Stimulated activated CD4-positive, alpha-beta T cell treated with anti-CD3 and anti-CD28 coated beads, Interleukin-2, amount 100 ng/mL, for 24 hours (primary cell): ENCODE measurements at places on chromosomes 6 and 20.

- DNase-seq = no peak
These were observed 27.9 kb downstream of the FIG4 start for GRCh38 chr6:109718991-109719390.

DNA sequence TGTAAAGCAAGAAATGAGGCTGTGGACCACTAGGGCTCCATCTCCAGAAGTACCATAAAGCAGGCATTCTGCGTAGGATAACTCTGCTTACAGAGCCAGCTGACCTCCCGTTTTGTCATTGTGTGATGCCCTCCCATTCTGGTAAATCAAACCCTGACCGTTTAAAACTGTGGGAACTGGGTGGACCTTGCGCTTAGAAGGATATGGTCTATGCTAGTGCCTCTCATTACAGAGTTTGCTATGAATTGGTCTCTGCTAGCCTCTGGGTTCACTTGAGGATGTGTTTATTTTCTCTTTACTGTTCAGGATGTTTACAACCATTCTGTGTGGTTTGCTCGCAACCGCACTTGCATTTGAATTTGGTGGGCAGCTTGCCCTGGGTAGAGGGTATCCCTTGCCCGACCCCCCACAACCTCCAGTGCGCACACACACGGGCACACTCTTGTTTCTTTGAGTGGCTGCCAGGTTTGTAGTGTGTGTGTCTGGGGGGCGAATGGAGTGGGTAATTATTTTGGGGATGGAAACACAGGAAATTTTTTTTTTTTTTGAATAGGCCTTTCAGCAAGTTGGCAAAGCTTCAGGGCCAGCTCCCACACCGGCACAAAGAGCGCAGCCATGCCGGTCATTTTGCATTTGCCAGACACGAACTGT, 198.3 kb downstream of the JARID2 start:
- DNase-seq = no peak

- DNase-seq = no peak
These were observed 298.5 kb downstream of the BMP7 start for GRCh38 chr20:56967916-56968315.

DNA sequence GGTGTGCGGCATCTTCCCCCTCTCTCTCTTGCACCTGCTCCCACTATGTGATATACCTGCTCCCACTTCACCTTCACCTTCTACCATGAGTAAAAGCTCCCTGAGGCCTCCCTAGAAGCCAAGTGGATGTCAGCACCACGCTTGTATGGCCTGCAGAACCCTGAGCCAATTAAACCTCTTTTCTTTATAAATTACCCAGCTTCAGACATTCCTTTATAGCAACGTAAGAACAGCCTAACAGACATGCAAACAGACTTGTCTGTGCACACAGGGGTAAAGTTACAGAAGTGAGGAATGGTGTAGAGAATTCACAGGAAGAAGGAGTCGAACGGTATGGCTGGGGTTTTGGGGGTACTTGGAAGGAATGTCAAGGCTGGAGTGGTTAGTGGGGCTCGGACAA, 14.8 kb upstream of the TGM2 start:
- DNase-seq = no peak

DNA sequence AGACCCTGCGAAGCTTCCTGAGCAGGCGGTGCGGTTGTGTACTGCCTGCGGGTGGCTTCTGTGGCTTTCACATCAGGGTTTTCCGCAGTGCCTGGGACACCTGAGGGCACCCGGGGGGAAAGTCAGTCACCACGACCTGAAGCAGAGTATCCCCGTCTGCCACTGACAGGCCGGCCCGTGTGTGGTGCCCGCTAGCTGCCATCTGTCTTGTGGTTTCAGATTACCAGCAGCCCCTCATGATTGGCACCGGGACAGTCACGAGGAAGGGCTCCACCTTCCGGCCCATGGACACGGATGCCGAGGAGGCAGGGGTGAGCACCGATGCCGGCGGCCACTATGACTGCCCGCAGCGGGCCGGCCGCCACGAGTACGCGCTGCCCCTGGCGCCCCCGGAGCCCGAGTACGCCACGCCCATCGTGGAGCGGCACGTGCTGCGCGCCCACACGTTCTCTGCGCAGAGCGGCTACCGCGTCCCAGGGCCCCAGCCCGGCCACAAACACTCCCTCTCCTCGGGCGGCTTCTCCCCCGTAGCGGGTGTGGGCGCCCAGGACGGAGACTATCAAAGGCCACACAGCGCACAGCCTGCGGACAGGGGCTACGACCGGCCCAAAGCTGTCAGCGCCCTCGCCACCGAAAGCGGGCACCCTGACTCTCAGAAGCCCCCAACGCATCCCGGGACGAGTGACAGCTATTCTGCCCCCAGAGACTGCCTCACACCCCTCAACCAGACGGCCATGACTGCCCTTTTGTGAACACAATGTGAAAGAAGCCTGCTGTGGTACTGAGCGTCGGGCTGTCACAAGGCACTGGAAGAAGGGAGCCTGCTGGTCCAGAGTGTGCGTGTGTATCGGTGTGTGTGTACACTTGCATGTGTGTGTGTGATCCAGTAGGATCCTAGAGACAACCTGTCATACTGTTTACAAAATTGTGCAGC, 54.4 kb downstream of the GOPC start:
- peak; percentile 45 for DNase-seq

DNA sequence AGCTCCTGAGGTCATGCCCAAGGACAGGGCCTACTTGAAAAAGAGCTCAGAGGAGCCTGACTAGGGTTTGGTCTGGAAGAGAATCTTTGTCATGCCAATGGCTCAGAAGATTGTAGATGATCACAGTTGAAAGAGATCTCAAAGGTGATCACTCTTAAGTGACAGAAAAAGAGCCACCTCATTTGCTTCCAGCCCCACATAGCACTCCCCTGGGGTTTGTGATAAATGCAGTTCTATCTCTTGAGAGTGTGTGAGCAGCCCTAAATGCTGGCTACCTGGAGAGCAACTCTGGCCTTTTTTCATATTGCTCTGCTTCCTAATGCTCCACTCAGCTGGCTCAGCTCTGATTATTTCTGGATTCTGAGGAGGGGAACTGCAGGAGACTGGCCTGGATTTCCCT, 39.3 kb downstream of the KLHL32 start:
- no peak for DNase-seq

GRCh38 chr6:28553986-28554881, 28.6 kb downstream of the GPX5 start:
- DNase-seq = no peak

DNA sequence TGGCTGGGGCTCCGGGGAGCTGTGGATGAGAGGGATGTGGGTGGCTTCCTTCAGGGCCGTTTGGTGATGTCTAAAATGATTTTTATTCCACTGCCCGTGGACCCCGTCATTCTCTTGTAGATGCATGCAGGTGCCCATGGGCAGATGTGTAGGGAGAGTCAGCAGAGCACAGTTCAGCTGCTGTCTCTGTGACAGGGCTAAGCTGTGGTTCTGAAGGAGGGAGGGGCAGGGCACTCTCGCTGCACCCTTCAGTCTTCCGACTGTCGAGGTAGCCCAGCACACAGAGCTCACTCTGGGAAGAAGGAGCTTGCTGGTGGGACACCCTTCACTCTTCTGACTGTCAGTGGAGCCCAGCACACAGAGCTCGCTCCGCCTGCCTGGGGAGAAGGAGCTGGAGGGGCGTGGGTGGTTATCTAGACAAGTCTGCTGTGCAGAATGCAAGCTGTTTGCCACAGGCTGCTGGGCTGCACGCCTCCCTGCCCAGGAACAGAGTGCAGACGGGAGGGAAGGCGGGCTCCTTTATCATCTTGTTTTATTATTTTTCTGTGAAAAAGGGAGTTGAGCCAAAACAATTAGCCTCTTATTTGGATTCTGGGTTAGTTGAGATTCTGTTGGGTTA, 28.4 kb upstream of the ADRM1 start:
- DNase-seq = no peak

GRCh38 chr20:58547623-58548475, 32.6 kb upstream of the APCDD1L start:
- DNase-seq = no peak

DNA sequence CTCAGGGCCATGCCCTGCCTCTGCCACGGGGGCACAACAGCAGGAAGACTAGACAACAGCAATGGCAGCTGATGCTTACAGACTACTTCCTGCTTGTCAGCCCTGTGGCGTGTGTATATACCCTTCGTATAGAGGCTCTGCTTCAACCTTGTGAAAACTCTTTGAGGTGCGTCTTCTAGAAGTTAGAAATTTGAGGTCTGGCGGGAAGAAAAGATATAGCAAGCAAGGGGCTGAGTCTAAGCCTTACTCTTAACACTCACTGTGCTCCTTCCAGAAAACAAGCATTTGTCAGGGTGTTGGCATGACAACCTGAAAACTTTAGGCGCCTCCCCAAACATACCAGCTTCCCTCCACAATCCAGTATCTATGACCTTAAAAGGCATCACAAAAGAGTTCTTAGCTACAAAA, 33.3 kb downstream of the JPH2 start:
- DNase-seq = no peak

DNA sequence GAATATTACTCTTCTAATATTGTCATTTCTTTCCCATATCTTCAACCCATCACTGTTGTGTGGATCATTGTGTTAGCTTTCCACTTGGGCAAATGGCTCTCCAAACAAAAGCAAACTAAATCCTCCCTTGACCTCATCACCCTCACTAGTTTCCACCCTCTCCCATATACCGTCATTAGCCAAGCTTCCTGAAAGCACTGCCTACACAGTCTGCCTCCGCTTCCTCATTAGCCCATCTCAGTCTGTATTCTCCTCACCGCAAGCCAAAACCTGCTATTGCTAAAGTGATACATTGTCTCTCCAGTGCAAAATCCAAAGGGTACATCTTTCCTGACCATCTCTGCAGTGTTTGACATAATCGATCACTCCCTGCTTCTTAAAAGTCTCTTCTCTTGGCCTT, 212.6 kb downstream of the CLIC5 start:
- DNase-seq = no peak

DNA sequence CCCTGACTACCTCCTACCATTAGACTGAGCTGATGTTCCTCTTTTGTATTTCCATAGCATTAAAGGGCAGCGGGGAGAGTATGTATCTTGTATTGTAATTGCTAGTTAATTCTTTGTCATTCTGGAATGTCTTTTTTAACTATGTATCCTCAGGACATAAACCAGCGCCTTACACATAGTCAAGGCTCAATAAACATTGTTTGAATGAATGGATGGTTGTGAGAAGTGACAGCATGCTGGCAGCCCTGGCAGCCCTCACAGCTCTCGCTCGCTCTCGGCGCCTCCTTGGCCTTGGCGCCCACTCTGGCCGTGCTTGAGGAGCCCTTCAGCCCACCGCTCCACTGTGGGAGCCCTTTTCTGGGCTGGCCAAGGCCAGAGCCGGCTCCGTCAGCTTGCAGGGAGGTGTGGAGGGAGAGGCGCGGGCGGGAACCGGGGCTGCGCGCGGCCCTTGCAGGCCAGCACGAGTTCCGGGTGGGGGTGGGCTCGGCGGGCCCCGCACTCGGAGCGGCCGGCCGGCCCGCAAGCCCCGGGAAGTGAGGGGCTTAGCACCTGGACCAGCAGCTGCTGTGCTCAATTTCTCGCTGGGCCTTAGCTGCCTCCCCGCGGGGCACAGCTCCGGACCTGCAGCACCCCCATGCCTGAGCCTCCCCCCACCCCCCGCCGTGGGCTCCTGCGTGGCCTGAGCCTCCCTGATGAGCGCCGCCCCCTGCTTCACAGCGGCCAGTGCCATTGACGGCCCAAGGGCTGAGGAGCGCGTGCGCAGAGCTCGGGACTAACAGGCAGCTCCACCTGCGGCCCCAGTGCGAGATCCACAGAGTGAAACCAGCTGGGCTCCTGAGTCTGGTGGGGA, 93.1 kb downstream of the RNF182 start:
- DNase-seq = no peak

DNA sequence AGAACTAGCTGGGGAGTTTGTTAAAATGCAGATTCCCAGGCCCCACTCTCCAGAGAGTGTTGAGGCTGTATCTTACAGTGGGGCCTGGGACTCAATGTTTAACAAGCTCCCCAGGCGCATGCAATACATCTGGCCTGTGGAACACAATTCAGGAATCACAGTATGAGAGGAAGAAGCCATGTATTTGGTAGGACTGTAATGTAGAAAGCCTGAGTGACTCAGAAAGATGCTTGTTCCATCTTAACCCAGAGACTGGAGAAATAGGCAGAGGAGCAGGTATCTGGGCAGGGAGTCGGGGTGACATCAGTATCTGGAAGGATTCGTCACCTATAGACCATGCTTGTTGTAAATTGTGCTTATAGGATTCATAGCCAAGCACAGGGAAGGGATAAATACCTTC, 90.5 kb downstream of the UNC5CL start:
- DNase-seq = no peak

DNA sequence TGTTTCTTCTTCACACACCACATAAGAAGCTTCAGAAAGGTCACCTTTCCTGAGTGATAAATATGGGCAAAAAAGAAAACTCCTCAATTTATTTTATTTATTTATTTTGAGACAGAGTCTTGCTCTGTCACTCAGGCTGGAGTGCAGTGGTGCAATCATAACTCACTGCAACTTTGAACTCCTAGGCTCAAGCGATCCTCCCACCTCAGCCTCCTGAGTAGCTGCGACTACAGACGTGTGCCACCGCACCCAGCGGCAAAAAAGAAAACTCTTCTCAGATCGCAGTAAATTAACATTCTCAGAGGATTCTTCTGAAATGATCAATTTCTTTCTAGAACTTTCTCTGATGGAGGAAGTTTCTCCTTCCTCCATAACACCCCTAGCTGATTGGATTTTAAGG, 111.2 kb downstream of the TRERF1 start:
- DNase-seq = no peak

- DNase-seq = no peak
These were observed 99.8 kb downstream of the TAF4 start for GRCh38 chr20:61965606-61966491.

DNA sequence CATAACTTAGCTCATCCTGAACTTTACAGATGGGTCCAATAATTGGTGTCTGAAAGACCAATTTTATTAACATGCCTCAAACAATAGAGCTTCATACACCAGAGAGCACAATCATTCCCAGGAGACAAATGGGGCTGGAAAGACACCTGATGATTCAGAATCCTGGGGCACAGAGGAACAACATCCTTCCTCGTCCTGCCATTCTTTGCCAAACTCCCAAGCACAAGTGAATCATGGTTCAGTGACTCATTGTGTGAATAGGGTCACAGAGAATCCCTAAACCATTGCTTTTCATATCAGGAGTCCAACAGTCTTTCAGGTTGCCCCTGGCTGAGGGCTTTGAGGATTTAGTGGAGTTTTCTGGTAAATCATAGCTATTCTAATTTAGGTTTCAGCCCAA, 266.4 kb upstream of the BMP2 start:
- no peak for DNase-seq

- no peak for DNase-seq
These were observed 31.6 kb upstream of the GJA10 start for GRCh38 chr6:89862698-89863097.

DNA sequence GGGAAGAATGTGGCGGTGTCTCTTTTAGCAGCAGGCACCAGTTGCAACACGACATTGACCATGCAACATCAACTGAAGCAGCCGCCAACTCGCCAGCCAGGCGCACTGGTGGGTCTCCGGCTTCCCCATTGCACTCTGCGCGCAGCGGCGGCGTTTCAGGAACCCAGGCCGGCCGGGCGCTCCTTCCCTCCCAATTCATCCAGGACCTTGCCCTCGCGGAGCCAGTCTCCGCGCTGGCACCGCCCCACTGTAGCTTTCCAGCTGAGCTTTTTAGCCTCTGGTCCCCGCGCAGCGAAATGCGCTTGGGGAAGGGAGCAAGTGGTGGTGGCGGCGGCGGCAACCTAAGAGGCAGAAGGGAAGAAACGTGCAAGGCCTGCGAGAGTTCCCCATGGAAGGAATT, 297.9 kb upstream of the RIMS1 start:
- DNase-seq = no peak

GRCh38 chr6:155212616-155213380, 51.0 kb upstream of the CLDN20 start:
- DNase-seq = no peak

- DNase-seq = no peak
These were observed 18.3 kb downstream of the RNF8 start for GRCh38 chr6:37372116-37372515.
